ENCODE measurements at places on chromosomes 5 and 9. TPM values are rescaled to one million over a fixed set of nuclear protein-coding genes. Genes with fewer than 3 reads are reported as not detected.

The OLFML2A gene
- 2.5 TPM for total RNA-seq

The UGT3A2 gene
- total RNA-seq: 0.16 TPM

The IFNB1 gene
- total RNA-seq: not detected

The WNT8A gene
- not detected for total RNA-seq

The PRUNE2 gene
- total RNA-seq: 13.4 TPM

The NR6A1 gene
- total RNA-seq: 2.0 TPM

The OBP2B gene
- not detected for total RNA-seq

The CAVIN4 gene
- total RNA-seq: 12.9 TPM

DNA sequence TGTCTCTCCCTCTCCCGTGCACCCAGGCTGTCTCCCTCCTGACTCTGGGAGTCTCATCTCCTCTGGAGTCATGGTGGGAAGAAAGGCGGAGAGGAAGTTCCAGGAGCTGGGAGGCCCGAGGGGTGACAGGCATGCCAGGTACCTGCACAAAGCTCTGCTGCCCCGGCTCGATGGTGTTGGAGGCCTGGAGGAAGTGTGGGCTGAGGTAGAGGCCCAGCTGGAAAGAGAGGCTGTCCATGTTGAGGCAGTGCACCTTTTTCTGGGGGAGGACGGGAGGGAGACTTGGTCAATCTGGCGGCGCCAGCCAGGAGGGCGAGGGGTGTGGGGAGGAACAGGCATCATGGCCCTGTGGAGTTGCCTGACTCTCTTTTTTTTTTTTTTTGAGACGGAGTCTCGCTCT lies 15.9 kb downstream of the FPGS start:
- no peak for DNase-seq

GRCh38 chr5:33833237-33833575 lies 58.6 kb downstream of the ADAMTS12 start:
- no peak for DNase-seq

- DNase-seq: no peak
These were observed 13.2 kb downstream of the MACIR start for GRCh38 chr5:103271570-103272289.

- no peak for DNase-seq
These were observed 52.1 kb upstream of the ERBIN start for GRCh38 chr5:65874241-65874640.

- no peak for DNase-seq
These were observed 81.3 kb downstream of the OSTF1 start for GRCh38 chr9:75169623-75170022.

- no peak for DNase-seq
These were observed 46.8 kb downstream of the EXOSC2 start for GRCh38 chr9:130740218-130741023.

GRCh38 chr9:15329539-15330109 lies 22.6 kb upstream of the TTC39B start:
- no peak for DNase-seq

- DNase-seq: no peak
These were observed 627.0 kb downstream of the RAB3C start for GRCh38 chr5:59209758-59210359.

GRCh38 chr9:136438548-136439480 lies 831 bp downstream of the INPP5E start:
- no peak for DNase-seq

DNA sequence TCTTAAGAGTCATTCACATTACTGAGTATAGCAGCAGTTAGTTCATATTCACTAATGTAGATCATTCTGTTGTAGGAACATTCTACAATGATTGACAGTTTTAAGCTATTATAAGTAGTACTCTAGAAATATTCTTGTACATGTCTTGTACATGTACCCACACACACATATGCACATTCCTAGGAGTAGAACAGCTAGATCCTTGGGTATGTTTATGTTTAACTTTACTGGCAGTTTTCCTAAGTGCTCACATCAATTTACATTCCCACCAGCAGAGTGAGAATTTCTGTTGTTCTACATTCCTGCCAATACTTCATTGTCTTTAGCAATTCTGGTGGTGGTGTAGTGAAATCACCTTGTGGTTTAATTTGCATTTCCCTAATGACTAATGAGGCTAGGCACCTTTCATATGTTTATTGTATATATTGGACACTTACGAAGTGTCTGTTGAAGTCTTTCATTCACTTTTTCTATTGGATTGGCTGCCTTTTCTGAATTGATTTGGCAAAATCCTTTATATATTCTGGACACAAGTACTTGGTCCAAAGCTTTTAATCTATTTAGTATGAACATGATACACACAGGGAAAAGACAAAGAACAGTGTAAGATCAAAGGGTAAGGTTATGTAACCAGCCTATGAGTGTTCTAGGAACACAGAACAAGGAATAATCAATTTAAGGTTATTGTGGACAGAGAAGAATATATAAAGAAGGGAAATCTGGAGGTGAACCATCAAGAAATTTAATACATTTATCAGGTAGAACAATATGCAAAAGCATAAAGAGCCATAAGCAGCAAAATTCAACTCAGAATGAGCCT lies 95.6 kb downstream of the MLLT3 start:
- DNase-seq: no peak

GRCh38 chr5:138159666-138160065 lies 18.8 kb downstream of the BRD8 start:
- DNase-seq: no peak

DNA sequence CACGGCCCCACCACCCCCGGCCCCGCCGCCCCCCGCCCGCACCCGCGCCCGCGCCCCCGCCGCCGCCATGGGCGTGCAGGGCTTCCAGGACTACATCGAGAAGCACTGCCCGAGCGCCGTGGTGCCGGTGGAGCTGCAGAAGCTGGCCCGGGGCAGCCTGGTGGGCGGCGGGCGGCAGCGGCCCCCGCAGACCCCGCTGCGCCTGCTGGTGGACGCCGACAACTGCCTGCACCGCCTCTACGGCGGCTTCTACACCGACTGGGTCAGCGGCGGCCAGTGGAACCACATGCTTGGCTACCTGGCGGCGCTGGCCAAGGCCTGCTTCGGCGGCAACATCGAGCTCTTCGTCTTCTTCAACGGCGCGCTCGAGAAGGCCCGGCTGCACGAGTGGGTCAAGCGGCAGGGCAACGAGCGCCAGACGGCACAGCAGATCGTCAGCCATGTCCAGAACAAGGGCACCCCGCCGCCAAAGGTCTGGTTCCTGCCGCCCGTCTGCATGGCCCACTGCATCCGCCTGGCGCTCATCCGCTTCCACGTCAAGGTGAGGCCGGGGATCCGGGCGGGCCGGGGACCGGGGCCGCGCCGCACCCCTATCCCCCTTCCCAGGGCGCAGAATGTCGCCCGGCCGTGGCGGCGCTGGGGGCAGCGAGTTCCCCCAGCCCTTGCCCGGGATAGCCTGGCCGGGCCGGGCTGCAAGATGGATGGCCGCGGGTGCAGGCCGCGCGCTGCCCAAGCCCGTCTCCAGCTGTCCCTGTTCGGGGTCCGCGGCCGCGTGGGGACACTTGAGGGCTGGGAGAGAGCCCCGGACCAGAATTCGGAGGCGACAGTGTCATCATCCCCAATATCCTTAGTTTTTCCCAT lies 594 bp downstream of the FAM120A start:
- DNase-seq: peak; percentile 46

GRCh38 chr9:75788006-75788634 lies 102.4 kb upstream of the PCSK5 start:
- no peak for DNase-seq

DNA sequence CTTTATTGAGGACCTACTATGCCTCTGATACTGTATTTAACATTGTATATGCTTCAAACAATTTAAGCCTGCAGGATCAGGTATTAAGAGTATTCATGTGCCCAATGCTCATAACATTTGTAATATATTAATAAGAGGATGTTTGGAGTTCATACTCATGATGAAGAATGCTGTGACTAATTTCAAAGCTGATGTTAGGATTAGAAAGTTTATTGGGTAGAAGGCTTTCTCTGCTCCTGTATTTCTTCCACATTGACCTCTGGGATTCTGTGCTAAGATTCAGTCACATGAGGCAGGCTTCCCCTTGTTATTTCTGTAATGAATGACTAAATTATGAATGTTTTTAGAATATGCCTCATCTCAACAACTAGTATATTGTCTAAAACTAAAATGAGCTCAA lies 456.4 kb downstream of the NFIB start:
- DNase-seq: no peak

DNA sequence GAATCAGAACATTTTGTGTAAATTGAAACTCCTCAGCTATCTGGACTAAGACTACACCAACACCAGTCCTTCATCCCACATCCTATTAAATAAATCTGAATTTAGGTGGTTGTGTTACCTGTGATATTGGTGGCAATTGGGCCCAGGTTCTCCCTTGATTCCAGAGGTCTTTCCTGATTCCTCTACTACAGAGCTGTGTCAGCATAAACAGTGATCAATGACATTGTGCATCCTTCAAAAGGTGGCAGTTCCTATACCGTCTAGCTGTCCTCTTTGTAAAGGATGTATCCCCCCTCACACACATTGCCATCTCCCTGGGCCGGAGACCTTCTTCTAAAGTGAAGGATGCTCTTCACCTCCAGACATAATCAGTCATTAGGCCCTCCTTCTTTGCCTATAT lies 239.2 kb downstream of the FAM114A2 start:
- DNase-seq: no peak

DNA sequence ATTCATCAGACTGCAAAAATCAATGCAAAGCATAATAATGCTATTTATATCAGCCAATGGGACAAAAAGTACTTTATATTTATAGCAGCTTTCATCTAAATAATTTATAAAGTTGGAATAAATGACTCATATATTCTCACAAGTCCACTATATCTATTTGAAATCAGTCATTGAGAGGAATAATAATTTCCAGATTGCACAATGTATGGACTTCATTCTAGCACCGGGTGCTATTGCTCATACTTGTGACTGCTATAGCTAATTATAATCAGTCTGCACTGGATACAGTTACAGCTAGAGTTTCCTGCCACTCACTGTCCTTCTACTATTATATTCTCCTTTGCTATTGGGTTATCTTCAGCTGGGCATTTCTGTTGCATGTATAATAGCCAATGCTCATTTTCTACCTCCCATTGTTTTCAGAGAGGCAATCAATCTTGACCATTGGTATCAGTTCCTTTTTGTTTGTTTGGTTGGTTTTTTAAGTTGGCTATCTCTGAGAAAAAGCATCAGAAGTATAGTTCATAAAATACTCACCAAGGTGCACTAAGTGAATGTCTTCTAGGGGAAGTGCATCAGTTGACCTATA lies 1.9 kb downstream of the CDH18 start:
- no peak for DNase-seq

DNA sequence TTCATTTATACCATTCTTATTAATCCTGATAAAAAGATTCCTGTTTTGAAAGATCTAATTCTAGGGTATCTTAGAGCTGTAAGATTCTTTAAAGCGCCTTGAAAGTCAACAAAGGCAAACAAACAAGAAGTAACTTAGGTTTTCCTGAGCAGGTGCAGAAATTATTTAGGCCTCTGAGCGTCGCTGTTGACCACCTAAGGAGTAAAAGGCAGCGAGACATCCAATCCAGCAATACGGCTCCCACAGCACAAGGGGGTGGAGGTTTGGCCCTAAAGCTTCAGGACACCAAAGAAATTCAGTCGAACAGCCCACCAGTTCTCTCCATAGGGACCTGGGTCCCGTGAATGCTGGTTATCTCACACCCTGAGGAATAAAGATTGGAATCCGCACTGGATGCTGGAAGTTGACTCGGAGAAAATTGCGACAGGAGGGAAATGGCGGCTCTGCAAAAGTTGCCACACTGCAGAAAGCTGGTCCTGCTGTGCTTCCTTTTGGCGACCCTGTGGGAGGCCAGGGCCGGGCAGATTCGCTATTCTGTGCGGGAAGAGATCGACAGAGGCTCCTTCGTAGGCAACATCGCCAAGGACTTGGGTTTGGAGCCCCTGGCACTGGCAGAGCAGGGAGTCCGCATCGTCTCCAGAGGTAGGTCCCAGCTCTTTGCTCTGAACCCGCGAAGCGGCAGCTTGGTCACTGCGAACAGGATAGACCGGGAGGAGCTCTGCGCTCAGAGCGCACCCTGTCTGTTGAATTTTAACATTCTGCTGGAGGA lies at the start of gene PCDHGA2:
PCDHGA2 (plus strand) TSS at position 223 of the 769 bp plus-strand sequence.
- DNase-seq: no peak

Measured in occipital lobe (tissue), 3 donors.